ENCODE measurements at places on chromosomes 6 and 20.

GRCh38 chr6:139680819-139681218 lies 306.4 kb upstream of the CITED2 start:
- peak; percentile 1 for DNase-seq

DNA sequence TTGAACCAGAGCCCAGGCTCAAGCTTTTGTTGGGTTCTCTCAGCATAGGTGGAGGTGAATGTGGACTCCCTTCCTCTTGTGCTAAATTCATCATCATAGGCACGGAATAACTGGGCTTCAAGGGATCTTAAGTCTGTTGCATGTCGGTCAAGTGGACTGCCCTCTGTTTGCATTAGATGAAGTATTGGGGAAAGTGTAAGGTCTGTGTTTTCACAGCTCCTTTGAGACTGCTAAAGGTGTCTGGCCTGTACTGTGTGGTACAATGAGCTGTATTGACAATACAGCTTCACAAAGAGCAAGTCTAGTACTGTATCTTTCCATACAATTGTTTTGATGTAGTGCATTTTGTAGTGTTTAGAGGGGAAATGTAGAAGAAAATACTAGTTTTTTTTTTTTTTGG lies 34.3 kb upstream of the TULP4 start:
- DNase-seq = no peak

- no peak for DNase-seq
Observed at GRCh38 chr6:113654396-113654795, 202.7 kb upstream of the MARCKS start.

GRCh38 chr20:24665741-24666191 lies 196.3 kb downstream of the SYNDIG1 start:
- no peak for DNase-seq

GRCh38 chr20:35503841-35504561 lies 25.5 kb downstream of the C20orf173 start:
- DNase-seq = no peak

DNA sequence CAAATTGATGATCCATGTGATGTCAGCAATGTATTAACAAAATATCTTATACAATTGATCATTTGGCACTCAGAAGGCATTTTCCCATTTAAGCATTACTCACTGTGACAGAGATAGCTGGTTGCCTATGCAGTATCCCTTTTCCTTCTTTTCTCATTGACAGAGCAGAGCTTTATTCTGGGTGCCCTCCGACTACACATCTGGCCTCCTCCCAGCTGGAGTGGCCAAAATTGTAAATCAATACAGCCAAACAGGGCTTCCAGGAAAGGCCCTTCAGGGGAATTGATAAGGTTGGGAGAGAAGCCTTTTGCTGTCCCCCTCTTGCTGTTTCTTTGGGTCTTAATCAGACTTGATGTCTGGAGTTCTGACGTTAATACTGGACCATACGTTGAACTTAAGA lies 9.6 kb upstream of the BLOC1S5 start:
- no peak for DNase-seq

DNA sequence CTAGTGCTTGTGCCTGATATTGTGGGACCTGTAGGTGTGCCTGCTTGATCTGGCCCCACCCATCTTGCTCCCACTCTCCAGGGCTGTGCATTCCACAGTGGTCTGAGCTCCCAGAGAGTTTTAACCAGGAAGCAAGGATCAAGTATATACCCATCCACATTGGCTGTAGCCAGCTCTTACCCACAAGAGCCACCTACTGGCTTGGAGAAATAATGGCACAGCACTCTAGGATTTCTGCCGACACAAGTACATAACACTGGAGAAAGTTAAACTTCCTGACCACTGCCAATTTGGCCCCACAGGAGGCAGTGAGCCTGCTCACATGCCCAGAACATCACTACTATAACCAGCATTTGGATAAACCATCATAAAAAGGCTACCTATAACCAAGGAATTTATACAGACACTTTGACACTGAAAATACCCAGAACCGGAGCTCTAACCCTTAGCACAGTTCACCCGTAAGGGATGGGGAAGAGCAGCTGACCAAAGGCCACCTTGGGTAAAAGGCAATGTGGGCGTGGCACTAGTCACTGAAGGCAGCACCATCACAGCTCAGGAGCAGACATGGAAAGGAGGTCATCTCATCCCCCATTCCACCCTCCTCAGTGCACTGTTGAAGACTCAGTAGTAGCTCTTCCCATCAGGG lies 440.4 kb downstream of the BTBD3 start:
- DNase-seq = no peak

DNA sequence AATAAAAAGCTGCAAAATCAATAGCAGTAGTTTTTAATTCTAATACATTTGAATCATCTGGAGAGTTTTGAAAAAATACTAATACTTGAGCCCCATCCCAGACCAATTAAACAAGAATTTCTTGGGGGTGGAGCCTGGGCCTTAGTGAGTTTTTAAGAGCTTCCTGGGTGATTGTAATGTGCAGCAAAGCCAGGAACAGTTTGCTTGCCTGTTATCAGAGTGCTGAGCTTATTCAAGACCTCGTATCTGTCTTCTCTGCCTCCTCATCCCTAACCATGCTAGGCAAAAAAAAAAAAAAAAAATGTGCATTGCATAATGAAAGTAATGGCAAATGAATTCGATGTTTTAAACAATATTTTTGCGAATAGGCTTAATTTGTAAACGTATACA lies 36.4 kb upstream of the MYB start:
- DNase-seq = no peak

DNA sequence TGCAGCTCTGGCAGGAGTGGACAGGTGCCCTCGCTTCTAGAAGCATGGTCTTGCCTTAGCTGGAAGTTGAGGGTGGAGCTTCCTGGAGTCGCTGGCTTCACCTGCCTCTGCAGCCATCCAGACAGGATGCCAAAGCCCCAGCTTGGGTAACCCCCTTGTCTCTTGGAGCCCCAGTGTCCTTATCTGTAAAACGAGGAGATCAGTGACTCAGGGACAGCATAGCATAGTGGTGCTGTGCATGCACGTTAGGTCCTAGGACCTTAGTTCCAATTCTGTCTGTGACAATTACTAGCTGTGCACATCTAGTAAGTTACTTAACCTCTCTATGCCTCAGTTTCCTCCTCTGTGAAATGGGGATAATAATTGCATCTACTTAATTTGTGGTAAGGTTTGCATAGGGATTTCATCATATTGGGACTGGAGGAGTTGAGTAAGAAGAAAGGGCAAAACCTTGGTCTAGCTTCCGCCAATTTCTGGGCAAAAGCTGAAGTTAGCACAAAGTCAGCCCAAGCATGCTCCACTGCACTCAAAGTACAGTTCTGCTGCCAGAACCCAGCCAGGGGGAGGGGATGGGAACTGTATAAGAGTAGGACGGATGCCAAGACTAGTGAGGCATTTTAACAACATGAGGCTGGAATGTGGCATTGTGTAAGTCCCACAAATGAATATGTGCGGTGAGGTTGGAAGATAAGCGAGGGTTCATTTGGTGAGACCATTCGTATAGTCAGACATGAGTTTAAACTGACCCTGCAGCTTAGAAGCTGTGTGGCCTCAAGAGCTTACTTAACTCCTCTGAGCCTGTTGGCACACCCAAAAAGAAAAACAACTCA lies 24.5 kb downstream of the TOX2 start:
- no peak for DNase-seq

DNA sequence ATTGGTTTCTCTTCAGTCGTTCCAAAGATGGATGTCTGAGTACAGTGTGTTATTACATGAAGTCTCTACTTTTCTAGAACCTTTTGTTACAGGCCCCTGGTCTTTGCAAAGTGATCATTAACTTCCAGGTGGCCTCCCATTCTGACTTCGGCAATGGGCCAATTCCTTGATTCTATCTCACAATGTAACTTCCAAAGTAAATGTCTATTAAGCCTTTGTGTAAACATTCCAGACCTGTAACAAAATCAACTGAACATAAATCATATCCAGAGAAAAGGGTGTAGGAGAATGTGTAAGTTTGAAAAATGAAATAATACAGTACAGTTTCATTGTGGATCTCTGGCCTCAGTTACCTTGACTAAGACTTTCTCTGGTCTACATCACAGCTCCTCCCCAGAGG lies 187.8 kb upstream of the JAG1 start:
- DNase-seq = no peak

- no peak for DNase-seq
Observed at GRCh38 chr6:74015427-74015826, 319.4 kb downstream of the CD109 start.

- DNase-seq = no peak
Observed at GRCh38 chr20:17077030-17077429, 149.8 kb upstream of the PCSK2 start.

DNA sequence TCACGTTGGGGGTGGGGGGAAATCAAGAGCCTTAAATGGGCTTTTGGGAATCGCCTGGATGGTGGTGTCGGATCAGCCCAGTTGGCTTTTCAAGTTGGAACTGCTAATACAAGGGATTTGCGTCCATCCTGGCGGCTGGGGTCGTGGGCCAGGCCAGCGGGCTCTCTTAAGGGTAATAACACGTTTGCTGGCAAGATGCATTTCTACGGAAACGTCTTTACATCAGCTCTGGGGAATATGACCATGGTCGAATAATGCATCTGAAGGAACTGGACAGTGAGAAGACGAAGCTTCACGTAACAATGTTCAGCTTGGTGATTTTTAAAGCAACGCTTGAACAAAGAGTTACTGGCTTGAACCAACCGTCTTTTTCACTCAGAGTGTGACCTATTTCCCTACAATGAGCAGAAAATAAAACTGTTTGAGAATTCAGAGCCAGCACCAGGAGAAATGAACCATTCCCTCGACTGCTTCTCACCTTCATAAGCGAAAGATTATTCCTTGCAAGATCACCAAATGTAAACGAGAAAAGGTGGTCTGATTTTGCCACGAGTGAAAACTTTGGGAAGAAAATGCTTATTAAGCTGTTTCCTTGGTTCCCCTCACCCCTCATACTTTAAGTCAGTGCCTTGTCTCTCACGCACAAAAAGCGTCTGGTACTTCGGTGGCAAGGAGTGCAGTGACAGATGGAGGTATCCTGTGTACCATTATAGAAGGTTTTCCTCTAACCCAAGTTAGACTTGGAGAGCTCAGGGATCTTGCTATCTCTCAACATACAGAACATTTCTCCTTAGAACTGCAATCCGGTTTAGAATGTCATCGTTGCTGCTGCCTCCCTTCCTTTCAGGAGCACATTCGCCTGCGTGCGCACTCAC lies 1.4 kb upstream of the MARCKS start:
- DNase-seq = peak; percentile 57

- DNase-seq = no peak
Observed at GRCh38 chr6:151551223-151551857, 57.5 kb downstream of the CCDC170 start.

DNA sequence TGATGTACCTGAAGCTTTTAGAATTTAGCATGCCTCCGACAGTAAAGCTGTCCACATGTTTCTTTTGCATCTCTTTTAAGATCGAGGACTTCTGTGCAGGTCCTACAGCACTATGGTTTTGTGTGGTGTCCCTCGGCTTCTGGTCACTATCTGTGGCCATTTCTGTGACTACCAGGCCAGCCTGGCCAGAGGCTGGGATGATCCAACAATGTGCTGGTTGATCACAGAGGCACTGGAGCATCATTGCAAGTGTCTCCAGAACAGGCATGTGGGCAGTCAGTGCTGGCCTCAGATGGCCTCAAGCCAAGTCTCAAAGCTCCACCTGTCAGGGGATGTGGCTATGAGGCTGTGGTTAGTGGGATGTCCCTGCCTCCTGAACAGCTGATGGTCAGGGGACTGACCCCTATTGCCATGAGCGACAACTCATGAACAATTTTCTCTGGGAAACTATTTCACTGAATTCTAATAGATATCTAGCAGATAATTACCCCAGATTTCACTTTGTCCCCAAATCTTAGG lies 136.6 kb downstream of the SYNDIG1 start:
- no peak for DNase-seq

DNA sequence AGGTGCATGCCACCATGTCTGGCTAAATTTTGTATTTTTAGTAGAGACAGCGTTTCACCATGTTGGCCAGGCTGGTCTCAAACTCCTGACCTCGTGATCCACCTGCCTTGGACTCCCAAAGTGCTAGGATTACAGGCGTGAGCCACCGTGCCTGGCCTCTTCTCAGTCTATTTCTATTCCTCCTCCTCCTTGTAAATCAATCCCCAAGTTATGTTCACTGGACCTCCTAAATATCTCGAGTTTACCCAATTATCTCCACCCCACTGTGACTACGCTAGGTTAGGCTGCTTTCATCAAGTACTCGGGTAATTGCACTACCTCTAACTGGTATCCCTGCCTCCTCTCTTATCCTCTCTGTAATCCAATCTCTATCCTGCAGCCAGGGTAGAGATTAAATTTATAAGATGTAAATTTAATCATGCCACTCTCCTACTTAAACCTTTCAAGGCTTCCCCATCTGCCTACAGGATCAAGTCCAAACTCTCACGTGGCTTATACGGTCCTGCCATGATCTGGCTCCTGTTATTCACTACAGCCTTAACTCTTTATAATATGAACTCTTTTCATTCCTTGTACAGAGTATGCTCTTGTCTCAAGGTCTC lies 837 bp upstream of the MAD2L1BP start:
- DNase-seq = no peak

DNA sequence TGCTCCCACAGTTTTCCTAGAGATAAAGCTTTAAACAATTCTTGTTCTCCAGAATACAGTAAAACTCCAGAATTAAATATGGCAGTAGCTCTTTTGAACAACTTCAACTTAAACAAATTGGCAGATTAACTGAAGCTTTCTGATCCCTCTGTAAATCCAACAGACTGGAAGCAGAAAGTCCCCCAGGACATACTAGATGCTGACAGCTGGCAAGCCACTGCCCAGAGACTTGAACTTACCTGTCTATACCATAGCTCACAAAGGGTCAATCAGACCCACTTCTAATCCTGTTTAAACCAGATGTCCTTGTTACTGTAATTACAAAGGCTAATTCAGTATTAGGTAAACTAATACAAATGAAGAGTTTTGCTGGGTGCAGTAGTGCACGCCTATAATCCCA lies 12.3 kb downstream of the GPLD1 start:
- no peak for DNase-seq

DNA sequence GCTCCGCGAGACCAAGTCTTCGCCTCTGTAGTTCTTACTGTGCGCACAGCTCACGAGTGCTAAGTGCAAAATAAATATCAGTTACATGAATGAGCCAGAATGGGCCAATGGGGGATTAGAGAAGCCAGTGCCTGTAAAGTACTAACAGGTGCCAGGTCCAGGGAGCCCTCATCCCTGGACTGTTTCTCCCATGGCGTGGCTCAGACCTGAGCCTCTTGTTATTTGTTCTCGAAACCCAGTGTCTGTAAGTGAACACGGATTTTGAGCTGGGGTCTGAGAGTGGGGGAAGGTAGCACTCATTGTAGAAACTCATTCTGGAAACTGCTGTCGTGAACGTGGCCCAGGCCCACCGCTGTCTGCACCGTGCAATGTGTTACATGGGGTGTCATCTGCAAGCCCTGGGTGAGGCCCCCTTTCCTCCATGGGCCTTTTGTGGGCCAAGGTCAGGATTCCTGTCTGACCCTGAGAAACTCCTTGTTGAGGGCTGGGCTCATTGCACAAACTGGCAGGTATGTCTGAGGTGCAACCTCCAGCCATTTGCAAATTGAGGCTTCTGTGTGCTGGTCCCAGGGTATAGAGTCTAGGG lies 154.7 kb downstream of the SYCP2 start:
- DNase-seq = no peak

- no peak for DNase-seq
Observed at GRCh38 chr20:24157213-24157612, 168.6 kb upstream of the GGTLC1 start.

- DNase-seq = no peak
Observed at GRCh38 chr6:19734519-19734918, 102.7 kb upstream of the ID4 start.
